ENCODE measurements at places on chromosomes 5 and 9.

DNA sequence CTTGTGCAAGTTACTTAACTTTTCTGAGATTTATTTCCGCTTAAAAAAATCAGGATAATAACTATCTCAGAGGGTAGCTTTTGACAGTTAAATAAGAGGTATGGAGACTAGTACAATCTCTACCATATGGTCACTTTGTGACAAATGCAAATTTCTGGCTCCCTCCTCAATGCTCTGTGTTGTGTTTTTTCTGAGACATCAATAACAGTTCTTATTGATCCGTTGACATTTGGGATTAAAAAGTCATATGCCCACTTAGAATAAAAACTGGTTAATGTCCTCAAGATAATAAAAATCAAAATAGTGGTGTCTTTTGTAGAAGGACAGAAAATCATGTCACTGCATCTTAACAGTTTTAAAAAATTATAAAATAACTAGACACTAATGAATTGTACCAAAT is 24.7 kb upstream of the LNPEP start:
- no peak for DNase-seq

DNA sequence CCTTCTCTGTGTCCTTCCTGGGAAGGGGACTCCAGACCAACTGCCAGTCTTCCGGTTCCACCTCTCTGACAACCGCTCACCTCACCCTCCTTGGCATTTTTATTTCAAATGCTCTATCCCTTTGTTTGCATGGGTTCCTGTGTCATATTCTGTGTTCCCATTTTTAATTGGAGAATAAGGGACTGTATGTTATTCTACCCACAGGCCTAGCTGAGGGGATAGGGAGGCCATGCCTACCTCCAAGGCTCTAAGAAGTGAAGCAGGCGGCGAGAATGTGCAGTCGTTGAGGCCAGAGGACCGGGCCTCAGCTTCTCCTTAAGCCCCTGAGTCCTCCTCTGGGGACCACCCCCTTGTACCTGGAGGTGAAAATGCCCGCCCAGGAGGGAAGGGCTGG is 936 bp upstream of the WDR5 start:
- no peak for DNase-seq

DNA sequence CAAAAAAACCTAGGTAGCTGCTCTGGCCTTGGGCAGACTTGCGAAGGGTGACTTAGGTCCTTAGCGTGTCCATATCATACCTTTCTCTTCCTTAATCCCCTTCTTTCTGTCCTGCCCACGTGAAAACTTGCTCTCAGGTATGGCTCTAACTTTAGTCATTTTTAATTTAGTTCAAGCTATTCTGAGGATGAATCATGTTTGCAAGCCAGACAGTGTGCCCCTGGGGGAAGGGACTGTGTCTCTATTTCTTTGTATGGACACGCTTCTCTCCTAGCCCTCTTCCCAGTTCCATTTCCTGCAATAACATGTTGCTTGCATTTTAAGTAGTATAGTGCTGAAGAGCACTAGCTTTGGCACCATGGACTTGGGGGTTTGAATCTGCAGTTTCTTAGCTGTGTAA is 120.6 kb downstream of the PTTG1 start:
- DNase-seq, result no peak

DNA sequence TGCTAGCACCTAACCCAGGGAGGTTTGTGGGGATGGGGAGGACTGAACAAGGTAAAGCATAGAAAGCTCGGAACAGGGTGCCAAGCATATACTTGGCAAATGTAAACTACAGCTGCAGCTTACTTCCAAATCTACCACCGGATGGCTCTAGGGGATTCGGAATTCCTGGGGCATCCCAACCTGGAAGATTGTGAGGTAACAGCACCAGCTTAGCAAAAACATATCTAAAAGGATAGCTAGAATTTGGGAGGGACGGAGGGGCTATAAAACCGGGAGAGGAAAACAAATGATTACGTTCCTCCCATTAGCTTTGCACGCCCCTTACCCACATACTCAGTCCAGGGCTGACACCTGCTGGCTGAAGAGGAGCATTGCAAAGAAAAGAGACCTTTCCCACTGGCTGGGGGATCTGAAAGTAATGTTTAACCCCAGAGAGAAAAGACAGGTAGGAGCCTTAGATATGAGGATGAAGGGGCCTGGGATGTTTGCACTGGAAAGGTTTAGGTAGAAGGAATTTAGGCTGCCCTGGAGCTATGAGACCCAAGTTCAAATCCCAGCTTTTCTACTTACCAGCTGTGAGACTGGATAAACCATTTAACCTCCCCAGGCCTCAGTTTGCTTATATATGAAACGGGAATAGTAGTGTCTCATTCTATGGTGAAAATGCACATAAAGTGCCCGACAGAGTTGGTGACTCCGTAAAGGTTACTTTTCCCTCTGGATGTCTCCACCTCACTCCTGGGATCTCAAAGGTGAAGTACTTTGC is 73.6 kb downstream of the FAM114A2 start:
- no peak for DNase-seq

DNA sequence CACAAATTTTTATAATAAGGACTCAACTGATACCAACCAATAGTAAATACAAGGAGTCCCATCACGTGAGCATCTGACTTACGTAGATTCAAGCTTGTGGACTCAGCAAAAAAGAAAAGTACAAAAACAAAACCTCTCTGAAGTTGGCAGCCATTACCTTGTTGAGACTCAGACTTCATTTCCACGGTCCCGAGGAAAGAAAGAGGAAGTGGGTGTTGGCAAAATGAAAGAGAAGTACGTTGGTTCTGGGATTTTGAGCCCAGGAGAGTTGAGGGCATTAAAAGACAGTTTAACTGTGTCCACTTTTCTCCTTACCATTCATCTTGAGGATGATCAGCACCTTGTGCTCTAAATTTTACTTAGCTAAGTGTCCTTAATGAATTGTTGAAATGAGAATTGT is 26.7 kb downstream of the NCBP1 start:
- DNase-seq, result no peak

DNA sequence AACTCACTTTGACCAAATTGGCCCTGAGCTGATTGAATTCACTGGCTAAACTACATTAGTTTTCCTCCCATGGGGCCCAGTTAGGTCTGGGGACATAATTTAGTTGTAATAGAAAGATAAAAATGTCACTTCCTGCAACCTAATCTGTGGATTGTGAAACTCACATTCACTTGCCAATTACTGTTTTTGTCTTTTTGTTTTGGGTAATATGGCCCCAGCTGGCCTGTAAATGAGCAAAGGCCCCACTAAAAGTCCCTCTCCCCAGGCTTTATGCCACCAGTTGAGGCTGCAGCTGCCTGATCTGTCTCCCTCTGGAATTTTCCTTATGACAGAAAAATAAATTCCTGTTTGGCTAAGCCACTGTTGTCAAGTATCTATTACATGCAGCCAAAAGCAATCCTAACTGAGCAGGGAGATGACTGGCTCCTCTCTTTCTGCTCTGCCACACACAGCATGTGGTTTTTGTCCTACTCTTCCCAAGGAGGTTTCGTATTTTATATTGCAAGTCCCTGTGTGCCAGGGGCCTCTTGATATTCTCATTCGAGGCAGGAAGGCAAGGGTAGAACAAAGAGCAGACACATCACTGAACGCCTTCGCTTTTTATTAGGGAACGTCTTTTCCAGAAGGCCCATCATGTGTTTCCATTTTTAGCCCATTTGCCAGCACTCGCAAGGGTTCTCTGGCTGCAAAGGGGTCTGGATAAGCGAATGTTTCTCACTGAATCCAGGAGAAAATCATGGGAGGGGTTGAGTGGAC is 24.1 kb upstream of the SLC25A48 start:
- no peak for DNase-seq

GRCh38 chr5:88238732-88239131 is 29.9 kb downstream of the TMEM161B start:
- DNase-seq, result no peak

- no peak for DNase-seq
Measured at GRCh38 chr9:2641033-2641432, 19.4 kb downstream of the VLDLR start.

GRCh38 chr5:56088967-56089829 is 94.4 kb upstream of the IL6ST start:
- no peak for DNase-seq

DNA sequence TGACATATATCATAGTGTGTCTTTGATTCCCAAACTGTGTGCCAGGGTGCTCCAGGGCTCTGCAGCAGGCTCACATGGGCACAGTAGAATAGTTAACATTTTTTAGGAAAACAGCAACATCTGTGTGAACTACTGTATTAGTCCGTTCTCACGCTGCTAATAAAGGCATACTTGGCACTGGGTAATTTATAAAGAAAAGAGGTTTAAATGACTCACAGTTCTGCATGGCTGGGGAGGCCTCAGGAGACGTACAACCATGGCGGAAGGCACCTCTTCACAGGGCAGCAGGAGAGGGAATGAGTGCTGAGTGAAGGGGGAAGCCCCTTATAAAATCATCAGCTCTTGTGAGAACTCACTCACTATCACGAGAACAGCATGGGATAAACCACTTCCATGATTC is 82.7 kb downstream of the EGFLAM start:
- DNase-seq, result no peak

DNA sequence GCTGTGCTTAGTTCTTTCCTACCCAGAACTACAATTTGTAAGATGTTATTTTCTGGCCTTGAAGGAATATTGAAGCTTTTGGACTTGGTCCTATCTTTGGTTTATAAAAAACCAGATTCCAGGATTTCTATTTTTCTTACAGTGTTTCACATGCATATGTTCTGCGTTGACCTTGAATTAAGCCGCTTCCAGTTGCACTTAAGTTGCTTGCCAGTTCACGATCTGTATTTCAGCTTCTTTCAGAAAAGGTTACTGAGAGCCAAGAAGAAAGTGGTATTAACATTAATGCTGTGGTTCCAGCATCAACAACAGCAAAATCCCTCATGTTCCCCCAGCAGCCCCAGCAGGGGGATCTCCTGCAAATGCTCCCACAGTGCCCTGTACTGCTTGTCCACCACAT is 156.4 kb upstream of the ADAMTS16 start:
- DNase-seq, result no peak

DNA sequence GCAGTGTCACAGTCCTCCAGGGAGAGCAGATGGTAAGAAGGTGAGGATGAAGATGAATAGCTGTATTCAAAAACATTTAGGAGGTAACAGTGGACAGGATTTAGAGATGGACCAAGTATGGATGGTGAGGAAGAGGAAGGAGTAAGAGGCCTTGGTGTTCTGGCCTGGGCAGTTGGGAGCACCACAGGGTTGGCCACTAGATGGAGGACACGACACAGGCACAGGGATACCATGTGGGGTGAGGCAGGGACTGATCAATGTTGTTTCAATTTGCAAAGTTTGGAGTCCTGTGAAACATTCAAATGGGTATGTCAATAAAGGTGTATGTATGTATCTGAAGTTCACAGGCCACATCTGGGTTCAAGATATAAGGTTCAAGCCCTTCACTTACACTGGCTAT is 141.1 kb upstream of the RASEF start:
- DNase-seq, result no peak

GRCh38 chr5:172544371-172545095 is 90.2 kb upstream of the SH3PXD2B start:
- DNase-seq, result no peak

DNA sequence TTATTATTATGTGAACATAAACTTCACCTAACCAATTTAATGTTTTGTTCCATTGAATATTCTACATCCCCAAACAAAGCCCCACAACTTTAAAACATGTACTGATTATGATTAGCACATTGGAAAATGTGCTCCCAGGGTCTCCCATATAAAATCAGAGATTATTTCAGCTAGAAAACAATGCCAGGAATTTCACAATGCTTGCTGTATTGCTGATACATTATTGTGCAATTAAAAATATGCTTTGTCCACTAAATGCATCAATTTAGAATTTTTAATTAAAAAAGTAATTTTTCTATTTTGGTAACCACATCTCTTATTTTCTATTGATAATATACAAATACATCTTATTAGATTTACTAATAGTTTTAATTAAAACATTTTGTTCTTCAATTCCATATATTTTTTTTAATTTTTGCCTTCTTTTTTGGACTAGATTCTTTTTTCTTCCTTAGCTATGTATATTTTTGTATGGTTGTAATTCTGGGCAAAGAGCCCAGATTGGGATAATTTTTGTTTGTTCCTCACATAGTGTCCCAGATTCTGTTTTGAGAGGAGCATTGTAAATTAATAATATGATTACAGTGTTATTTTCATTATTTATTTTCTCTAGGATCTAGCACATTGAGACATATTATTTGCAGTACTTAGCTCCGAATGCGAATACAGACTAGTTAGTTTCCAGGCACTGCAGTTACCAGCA is 241.5 kb upstream of the CDH18 start:
- no peak for DNase-seq

DNA sequence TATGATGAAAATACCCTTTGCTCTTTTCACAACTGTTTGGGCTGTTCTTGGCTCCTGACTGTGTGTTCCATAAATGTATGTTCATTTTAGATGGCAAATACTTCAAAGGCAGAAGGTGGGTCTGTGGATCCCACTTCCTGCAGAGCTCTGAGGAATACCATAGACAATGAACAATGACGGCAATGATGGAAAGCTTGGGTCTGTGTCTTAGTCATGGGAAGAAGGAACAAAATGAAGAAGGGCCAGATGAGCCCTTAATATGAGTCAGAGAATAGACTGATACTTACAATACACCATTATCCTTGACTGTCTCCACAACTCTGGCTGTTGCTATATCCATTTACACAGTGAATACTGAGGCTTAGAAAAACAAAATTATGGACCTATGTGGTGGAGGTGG is 126.0 kb downstream of the SLIT3 start:
- no peak for DNase-seq

GRCh38 chr9:135498381-135499126 is 1.9 kb upstream of the MRPS2 start:
- no peak for DNase-seq

GRCh38 chr9:91896513-91897121 is 53.4 kb downstream of the ROR2 start:
- no peak for DNase-seq

GRCh38 chr9:133556354-133556753 is 21.9 kb downstream of the ADAMTSL2 start:
- no peak for DNase-seq

DNA sequence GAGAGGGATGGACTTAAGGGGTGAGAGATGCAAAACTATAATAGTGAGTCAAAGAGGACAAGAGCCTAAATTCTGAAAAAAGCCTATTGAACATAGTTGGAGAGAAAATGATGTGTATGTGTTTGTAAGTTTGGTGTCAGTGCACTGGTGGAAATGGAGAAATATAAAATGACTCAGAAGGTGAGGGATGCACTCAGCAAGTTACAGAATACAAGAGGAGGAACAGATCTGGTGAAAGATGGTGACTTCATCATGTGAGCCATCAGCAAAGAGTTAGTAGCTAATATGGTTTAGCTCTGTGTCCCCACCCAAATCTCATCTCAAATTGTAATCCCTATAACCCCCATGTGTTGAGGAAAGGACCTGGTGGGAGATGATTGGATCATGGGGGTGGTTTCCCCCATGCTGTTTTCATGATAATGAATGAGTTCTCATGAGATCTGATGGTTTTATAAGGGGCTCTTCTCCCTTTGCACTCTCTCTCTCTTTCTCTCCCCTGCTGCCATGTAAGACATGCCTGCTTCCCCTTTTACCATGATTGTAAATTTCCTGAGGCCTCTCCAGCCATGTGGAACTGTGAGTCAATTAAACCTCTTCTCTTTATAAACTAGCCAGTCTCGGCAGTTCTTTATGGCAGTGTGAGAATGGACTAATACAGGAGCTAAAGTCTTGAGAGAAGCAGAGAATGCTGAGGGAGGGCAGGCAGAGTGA is 30.4 kb upstream of the FYB1 start:
- DNase-seq, result no peak

Data from effector CD8-positive, alpha-beta T cell (primary cell).